GM12865 (cell line): ENCODE measurements at places on chromosomes 1 and 21.

DNA sequence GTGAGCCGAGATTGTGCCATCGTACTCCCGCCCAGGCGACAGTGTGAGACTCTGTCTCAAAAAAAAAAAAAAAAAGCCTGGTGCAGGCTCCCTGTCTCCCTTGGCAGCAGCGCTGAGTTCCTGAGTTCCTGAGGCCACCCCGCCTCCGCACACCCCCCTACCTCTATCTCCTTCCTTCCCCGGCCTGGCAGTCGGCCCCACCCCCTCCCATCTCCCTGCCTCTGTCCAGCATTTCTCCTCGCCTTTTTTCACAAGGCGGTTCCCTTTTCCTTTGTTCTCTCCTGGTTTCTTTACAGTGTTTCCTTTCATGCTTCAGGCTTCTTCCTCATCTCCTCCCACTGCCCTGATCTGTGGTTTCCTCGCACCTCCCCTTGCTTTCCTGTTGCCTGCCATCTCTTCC lies 2.7 kb downstream of the RORC start:
- no peak for DNase-seq

GRCh38 chr1:162688521-162688920 lies 56.3 kb downstream of the DDR2 start:
- no peak for DNase-seq

- no peak for DNase-seq
These were observed 49.8 kb upstream of the SCAF4 start for GRCh38 chr21:31781737-31782136.

DNA sequence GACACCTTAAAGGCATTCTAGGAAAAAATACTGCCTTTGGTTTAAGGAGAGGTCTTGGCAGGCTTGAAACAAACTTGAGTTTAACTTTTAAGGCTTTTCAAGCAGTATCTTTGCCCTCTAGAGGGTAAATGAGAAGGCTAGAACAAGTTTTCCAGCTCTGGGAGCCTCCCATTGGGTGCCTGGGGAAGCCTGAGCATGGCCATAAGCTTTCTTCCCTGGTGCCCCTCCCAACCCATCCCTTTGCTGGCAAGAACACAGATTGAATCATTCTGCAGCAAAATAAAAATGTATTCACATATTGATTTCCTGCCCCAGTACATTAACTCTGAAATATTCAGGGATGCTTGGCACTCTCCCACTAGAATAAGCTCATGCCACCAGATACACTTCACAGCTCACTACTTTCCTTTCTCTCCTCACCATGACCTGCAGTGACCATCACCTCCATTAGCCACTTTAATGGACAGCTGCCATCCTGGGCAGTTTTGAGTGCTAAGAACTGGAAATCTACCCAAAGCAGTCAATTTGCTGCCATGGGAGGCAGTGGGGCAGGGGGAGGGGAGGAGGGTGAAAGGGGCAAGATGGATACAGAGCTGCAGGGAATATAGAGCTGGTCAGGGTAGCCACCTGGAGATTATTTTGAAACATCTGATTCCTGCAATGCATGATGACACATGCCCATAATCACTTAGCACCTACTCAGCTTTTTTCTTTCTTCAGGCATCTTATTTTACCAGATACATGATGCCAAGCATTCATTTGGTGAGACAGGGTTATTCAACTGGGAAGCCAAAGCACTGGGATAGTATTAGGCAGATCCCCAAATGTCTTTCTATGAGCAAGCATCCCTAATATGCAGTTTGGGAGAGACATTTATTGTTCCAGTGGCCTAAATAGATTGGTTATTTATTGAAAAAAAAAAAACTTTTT lies 140.6 kb downstream of the SYT2 start:
- no peak for DNase-seq

DNA sequence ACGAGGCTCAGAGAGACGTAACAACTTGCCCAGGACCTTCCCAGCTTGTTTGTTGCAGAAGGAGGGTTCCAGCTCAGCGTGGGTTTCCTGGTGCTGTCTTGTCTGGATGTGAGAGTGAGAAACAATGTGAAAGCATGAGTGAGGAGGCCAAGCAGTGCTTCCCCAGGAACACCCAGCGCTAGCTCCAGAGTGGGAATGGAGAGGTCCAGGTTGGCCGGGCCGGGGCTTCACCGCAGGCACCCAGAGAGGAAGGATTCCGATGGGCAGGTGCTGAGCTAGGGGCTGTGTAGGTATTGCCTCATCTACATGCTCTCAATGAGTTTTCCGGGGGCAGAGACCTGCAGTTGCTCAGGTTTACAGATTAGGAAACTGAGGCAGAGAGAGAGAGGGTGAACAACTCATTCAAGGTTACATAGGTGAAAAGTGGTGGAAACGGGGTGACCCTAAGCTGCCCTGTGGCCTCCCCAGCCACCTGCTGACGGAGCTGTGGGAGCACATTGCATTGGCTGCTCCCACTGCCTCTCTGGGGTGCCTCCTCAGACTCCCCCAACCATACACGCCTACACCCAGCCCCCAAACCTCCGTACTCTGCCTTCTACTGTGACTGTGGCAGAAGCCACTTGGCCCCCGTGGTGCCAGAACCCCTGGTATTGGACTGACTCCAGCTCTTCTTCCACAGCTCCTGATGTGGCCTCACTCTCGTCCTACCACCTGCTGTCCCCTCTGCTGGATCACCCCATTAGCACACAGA lies 51.2 kb downstream of the B3GALT5 start:
- DNase-seq: no peak

GRCh38 chr1:88053065-88053464 lies 631.0 kb upstream of the PKN2 start:
- DNase-seq: no peak

- DNase-seq: no peak
These were observed 253.8 kb upstream of the PLXNA2 start for GRCh38 chr1:208497866-208498541.

DNA sequence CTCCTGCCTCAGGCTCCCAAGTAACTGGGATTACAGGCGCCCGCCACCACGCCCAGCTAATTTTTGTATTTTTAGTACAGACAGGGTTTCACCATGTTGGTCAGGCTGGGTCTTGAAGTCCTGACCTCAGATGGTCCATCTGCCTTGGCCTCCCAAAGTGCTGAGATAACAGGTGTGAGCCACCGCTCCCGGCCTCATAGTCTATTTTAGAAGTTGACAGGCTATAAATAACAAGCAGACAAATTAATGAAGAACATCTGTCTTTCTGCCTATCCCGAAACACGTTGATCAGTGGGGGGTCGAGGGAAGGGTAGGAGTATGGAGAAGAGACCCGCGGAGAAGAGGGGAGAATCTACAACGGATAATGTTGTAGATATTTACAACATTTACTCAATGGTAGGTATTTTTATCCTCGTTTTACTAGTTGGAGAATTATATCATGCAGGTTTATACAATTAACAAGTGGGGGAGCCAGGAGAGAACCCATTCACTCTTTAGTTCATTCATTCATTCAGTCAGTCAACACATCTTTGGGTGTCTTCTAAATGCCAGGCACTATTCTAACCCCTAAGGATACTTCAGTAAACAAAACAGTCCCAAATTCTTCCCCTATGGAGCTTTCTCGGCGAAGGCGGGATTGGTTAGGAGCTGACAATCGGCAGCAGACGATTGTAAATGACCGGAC lies 497 bp upstream of the IFNAR2 start:
- no peak for DNase-seq

- DNase-seq: no peak
These were observed 39.2 kb downstream of the EPHA2 start for GRCh38 chr1:16116625-16117024.

DNA sequence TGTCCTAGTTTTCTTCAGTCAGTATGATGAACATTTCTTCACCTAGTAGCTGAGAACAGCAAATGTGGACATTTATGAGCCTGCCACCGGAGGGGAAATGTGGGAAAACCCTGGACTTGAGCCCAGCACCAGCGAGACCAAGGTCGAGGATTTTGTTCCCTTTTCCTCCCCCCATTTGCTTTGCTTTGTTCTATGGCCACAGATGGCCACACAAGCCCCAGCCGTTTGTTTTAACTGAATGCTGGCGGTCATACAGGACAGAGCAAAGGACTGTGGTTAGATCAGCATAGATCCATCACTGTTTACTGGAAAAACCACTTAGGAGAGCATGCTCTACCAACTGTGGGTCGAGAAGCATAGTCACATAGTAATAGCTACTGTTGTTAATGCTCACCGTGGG lies 20.9 kb downstream of the SH2D2A start:
- no peak for DNase-seq
